ENCODE measurements at places on chromosomes 2 and 18. TPM values are rescaled to one million over a fixed set of nuclear protein-coding genes. Genes with fewer than 3 reads are reported as not detected.

DNA sequence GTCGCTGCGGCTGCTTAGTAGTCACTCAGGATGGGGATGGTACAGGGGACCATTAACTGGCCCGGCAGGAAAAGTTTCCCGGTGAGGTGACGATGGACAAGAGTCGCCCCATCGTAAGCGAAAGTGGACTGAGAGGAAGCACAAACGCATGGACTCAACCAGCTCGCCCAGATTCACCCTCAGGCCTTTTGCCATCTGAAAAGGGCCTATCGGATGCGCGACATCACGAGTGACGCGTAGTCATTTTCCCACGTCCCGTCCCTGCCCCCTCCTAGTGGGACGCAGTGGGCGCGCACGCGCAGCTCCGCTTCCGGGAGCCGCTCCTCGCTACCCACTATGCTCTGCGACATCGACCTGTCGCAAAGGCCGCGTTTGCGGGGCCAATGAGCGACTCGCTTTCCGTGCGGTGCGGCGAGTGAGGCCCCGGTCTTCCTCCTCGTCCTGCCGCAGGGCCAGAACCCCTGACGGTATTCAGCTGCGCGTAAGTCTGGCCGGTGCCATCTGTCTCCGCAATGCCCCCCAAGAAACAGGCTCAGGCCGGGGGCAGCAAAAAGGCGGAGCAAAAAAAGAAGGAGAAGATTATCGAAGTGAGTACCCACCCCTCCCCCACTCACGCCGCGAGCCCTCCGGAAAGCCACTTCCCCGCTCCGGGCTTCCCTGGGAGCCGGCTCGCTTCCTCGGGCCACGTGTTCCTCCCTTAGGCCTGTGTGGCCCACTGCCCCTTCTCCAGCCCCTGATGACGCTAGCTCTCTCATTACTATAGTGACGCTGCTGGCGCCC lies at the start of gene ZC3H15:
TSS of gene ZC3H15 (plus strand) at position 390 of the 780 bp plus-strand sequence. CDS start at position 513, 123 bp downstream.
- DNase-seq = peak; percentile 98

- DNase-seq = no peak
Observed at GRCh38 chr18:26971409-26971808, 105.9 kb upstream of the AQP4 start.

Gene TTR
- polyA plus RNA-seq = not detected

Gene TET3
- 2.9 TPM for polyA plus RNA-seq

Gene SCN9A
- 1.4 TPM for polyA plus RNA-seq
